ENCODE measurements at places on chromosomes 2 and 18. TPM values are rescaled to one million over a fixed set of nuclear protein-coding genes. Genes with fewer than 3 reads are reported as not detected.

DNA sequence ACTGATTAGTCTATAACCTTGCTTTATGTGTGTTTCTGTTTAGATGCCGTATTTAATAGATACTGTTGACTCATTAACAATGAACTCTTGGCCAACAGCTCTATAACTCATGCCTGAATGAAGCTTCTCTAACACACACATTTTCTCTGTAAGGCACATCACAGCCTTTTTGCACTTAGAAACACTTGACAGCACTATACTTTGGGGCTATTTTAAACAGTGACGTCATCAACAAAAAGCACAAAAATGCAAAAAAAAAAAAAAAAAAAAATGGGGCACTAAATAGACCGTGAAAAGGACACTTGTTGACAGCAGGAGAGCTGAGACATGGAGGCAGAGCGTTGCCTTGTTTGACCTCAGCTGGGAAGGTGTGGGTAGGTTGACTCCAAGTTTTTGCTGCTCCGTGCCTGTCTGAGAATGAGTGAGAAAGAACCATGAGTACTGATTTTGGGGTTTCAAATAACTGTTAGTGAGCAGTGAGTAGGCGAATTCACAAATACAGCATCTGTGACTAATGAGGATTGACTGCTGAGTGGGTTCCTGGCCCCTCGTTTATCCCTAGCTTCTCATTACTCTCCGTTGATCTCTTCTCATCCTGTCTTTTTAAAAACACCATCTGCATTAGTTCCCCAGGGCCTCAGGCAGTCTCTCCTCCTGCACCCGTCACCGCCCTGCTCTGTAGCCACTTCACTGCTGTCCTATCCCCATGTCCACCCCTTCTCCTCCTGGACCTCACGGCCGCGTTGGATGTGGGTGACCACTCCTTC lies 24.4 kb downstream of the SPP2 start:
- no peak for DNase-seq

- DNase-seq, result no peak
Observed at GRCh38 chr2:151228847-151229512, 32.7 kb downstream of the RBM43 start.

- no peak for DNase-seq
Observed at GRCh38 chr2:113185664-113186432, 12.1 kb downstream of the PSD4 start.

GRCh38 chr2:218270721-218271486 lies 585 bp downstream of the PNKD start:
- no peak for DNase-seq

- DNase-seq, result no peak
Observed at GRCh38 chr2:88540346-88540745, 86.9 kb downstream of the EIF2AK3 start.

DNA sequence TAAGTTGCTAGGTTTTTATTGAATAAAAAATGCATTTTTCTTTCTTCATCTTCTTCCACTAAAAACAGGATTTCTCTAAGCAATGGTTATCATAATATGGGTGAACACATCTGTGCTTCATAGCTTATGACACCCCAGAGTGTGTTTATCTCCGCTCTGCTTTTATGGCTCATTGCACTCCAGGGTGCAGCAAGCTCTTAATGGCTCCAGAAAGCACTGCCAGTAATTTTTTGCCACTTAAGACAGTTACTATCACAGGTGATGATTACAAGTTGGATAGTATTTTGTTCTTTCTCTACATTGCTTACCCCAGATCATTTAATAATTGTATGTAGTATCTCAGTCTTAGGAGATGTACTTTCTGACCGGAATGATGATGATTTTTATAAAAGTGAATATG lies 239.3 kb upstream of the CDH20 start:
- DNase-seq, result no peak

DNA sequence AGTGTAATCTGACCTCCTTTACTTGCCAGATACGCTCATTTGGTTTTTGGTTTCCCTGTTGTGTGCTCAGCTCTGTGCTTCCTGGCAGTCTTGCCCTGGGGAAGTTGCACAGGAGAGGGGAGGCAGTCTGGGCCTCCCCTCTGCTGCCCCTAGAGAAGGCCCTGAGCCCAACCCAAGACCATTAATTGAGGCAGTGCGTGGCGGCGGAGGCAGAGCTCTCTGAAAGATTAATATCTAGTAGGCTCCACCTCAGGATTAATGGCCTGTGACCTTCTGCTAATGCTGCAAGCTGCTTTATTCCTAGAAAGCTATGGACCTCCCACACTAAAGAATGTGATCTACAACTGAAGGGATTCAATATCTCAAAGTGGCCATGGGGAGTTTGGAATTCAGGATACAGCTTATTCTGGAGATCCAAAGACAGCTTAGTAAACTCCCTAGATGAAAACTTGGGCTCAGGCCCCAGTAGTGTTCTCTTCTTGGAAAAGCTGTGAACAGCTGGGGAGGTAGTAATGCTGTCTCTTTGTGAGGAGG lies 41.4 kb upstream of the MAPRE2 start:
- no peak for DNase-seq

GRCh38 chr18:46333431-46334135 lies 229.4 kb downstream of the HAUS1 start:
- DNase-seq, result no peak

GRCh38 chr2:217847552-217848350 lies 155.0 kb downstream of the TNS1 start:
- no peak for DNase-seq

DNA sequence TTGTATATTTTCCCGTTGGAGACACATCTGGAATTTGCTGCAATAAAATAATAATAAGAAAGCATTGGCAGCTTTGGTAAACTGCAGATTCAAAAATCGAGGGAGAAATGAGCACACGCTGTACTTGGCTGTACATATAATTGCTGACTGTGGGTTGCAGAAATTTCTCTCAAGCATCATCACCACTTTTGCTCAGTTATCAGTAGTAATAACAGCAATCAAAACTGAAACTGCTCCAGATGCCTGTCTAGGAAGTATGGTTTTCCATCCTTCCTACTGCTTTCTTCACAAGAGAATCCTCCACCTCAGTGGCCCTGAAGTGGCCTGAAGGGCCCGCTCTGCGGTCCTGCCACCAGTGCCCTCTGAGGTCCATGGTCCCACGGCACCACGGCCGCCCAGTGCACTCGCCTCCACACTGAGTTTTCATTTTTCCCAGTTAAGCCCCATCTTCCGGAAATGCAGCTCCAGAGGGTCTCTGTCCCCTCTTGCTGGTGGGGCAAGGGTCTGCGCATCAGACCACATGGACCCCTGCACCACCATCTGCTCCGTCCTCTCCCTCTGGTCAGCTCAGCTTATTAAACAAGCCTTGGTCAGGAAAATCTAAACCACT lies 3.9 kb downstream of the DUSP28 start:
- no peak for DNase-seq

DNA sequence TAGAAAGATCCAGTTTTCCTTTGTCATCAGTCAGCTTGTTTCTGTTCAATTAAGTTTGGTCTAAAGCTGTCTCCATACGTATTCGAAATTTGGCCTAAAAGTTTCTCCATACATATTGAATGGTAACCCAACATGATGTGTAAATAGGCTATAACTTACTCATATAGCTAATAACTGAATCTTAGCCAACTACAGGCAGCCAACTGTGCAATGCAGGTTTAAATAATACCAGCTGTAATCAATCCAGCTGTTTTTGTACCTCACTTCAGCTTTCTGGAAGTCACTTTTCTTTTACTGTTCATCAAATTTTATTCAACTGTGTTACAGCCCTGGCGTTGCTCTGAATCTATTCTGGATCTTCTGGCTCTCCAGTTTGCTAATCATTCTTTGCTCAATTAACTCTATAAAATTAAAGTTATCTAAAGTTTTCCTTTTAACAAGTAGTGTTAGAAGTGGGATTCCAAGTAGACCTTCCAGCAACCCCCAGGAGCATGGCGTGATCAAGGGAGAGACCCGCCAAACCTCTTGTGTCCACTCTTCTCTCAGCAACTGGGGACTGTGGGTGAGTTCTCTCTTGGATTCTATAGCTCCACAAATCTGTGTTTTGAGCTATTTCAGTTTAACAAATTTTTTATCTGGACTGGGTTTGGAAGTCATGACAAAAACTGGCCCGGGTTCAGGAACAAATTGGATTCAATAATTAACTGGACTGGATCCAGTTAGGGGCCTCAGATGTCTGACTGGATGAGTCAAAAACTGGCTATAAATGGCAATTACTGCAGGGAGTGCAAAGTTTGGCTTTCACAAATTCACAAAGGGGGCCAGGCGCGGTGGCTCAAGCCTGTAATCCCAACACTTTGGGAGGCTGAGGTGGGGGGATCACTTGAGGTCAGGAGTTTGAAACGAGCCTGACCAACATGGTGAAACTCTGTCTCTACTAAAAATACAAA lies 329.7 kb upstream of the ST6GAL2 start:
- no peak for DNase-seq

- no peak for DNase-seq
Observed at GRCh38 chr18:56910237-56910636, 236.7 kb upstream of the BOD1L2 start.

GRCh38 chr2:208373460-208374089 lies 33.0 kb upstream of the PTH2R start:
- DNase-seq, result no peak

DNA sequence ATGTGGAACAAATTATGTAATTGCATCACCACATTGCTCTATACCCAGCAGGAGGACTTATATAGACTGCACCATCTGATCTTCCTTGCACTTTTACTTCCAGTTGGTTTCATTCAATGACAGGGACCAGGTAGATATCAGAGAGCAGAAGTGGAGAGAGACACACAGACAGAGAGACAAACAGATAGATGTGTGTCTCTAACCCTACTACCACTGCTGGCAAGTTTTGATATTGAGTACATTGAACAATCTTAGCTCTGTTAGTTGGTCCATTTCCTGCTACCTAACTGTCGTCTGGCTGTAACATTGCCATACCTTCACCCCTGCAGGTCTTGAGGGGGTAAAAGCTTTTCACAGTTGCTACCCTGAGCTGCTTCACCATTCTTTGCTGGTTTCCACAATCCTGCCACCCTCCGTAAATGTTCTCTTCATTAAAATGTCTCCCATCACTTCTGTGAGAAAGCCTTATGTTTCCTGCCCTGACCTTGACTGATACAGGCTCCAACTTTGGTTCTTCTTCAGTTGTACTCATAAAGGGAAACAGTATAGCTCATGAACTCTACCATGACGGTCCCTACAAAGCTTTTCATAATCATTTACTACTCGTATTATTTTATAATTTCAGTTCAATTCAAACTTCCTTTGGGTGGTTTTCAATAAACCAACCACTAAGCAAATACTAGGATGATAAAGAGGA lies 62.3 kb upstream of the ITGA4 start:
- no peak for DNase-seq

DNA sequence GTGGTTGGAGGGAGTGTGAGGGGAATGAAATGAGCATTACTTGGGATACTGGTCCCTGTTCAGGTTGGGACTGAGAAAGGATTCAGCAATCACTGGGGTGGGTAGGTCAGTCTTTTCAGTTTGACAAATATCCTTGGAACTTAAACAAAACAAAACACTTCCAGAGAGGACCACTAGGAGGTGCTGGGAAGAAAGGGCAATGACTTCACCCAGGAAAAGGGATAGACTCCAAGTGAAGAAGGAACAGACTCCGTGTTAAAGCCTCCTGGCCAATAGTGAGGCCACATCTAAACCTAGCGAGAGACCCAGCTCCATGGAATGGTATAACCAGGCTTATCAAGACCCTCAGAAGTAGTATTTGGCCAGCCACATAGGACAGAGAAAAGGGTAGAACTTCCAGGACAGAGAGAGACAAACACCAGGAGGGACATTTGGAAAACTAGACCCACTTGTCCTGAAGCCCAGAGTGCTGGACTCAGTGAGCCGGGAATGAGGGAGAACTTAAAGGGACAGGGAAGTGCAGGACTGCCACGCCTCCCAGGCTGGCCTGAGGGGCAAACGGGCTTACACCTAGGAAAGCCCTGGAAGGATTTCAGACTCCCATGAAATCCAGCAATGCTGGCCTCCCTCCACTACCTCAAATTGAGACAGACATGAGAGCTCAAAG lies 19.6 kb upstream of the KCNG3 start:
- DNase-seq, result no peak

DNA sequence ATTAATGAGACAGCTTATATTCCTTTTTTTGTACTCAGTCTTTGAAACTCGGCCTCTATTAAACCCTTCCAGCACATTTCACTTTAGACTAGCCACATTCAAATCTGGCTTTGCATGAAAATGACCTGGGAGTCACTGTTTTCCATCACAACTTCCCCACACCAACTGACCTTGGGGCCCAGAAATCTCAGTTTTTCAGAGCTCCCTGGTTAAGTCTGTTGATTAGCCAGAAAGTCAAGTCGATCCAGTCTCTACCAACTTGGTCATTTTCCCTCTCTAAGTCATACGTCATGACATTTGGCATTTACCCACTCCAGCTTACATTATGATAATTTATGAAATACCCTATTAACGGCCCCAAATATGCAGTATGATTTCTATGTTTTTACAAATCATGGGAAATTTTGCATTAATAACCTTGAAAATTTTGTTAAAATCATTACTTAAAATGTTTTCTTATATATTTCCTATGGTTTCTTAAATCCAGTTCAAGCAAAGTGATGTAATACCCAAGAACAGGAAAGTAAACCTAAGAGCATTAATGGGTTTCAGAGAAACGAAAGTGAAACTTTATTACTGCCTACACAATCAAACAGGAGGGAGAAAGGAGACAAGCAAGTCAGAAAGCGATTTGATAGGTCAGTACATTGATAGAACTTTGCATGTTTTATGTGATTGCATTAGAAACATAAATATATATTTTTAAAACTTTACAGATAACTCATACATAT lies 77.1 kb downstream of the SPATS2L start:
- DNase-seq, result no peak

DNA sequence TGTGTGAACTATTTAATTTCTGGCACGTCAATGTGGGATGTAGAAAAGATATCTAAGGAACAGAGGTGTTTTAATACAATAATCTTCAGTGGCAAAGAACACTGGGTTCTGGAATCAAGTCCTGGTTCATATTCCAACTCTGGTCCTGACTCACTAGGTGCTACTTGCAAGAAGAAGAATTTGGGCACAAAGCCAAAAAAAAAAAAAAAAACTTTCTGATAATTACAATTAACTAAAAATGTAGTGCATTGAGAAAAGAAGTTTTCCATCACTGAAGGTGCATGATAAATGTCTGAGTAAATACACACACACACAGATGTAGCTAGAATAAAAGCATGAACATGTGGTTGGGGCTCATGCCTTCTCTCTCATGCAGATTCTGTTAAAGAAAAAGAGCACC lies 424.4 kb upstream of the REG3G start:
- no peak for DNase-seq

Gene LRATD1
- 10.2 TPM for total RNA-seq

Gene KCNIP3
- total RNA-seq, result 29.2 TPM

Gene LINC00305
- not detected for total RNA-seq

Gene C1QL2
- total RNA-seq, result not detected

Gene TEX44
- total RNA-seq, result not detected

Gene IL37
- not detected for total RNA-seq

Gene GALR1
- total RNA-seq, result 0.06 TPM

Gene EVX2
- not detected for total RNA-seq

Gene SULT1C2
- total RNA-seq, result not detected
